T1000 (cell line): ENCODE measurements at places on chromosomes 2 and 18.

GRCh38 chr18:5879479-5879882, 15.8 kb downstream of the TMEM200C start:
- no peak for DNase-seq

- DNase-seq, result no peak
These were observed 42.1 kb upstream of the TTC39C start for GRCh38 chr18:23972453-23972852.

- no peak for DNase-seq
These were observed 85.2 kb upstream of the ITGA4 start for GRCh38 chr2:181371782-181372645.

GRCh38 chr18:78561757-78562510, 417.7 kb upstream of the SALL3 start:
- DNase-seq, result no peak

DNA sequence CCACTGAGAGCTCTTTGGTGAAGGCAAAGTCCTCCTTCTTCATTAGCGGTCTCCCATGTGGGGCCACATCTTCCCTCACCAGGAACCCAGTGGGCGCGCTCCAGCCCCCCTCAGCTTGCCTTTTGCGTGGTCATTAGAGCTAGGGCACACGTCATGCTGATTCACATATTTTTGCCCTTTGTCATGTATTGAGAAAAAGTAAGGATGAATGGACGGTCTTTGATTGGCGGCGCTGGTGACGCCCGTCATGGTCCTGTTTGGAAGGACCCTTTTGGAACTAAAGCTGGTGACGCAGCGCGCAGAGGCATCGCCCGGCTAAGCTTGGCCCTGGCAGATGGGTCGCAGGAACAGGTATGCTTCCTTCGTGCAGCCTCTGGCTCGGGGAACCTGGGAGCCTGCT, 3.1 kb downstream of the SLC14A1 start:
- no peak for DNase-seq
